ENCODE measurements at places on chromosomes 7 and 10.

- no peak for DNase-seq
These were observed 136.3 kb downstream of the DOCK4 start for GRCh38 chr7:112069879-112070321.

DNA sequence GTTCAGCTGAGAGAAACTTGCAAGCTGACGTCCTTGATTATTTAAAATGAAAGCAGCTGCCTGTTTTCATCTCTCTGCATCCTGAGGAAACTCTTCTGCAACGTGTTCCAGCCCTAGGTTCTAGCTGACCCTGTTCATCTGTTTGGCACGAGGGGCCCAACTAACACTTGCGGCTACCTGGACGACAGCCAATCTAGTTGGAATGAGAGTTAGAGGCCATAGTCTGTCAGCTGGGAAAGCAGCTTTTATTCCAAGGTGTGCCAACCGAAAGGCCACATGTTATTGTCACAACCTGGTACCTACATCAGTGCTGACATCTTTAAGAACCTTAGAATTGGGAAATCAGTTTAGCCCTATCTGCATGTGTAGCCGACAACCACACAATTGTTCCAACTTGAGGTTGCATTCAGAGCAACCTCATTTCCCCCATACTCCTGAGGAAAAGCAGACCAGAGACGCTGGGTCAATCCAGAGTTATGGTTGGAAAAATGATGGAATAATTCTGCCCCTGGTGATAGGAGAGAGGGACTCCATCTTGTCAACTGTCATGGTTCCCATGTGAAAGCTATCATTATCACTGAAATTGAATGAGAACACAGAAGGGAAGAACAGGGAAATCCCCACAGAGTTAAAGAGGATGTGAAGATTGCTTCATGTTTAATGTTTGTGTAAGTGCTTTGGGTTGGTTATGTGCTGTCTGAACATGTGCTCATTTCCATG lies 121.6 kb downstream of the EGFR start:
- no peak for DNase-seq

GRCh38 chr7:41504214-41504980 lies 198.5 kb downstream of the INHBA start:
- no peak for DNase-seq

DNA sequence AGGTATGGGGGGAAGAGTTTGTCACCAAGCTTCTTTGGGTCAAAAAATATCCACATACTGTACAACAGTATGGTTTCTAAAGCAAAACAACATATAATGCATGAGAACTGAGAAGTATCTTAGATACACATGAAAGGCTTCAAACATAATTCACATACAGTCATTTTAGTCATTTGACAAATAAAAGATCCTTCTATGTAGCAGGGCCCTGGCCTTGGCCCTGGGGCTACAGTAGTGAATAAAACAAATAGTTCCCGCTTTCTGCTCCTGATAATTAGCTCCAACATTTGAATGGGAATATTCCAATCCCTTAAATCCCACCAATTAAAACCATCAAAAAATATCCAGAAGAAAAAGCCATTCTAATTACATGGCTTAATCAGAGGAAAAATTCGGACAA lies 51.3 kb downstream of the MALSU1 start:
- DNase-seq = no peak

DNA sequence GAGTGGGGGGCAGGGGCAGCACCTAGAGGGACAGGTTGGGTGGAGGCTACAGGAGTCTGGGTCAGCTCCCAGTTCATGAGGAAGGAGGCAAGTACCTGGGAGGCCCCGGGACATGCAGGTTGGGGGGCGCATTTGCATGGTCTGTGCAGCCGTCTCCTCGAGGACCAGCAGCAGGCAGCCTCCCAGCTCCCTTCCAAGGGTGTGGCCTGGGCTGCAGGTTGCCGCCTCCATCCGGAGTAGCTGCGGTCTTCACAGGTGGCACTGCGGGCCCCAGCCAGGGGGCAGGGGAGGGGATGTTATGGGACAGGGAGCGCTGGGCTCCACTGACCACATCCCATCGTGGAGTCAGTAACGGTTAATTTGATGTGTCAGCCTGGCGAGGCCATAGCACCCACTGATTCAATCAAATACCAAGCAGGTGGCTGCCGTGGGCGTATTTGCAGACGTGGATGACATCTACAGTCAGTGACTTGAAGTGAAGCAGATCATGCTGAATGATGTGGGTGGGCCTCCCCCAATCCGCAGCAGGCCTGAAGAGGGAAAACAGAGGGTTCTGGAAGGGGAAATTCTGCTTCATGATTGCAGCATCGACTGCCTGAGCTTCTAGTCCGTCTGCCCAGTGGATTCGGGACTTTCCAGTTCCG lies 81.6 kb downstream of the PRKAG2 start:
- no peak for DNase-seq

GRCh38 chr10:114304571-114305421 lies 65.7 kb downstream of the VWA2 start:
- DNase-seq = peak; percentile 20

DNA sequence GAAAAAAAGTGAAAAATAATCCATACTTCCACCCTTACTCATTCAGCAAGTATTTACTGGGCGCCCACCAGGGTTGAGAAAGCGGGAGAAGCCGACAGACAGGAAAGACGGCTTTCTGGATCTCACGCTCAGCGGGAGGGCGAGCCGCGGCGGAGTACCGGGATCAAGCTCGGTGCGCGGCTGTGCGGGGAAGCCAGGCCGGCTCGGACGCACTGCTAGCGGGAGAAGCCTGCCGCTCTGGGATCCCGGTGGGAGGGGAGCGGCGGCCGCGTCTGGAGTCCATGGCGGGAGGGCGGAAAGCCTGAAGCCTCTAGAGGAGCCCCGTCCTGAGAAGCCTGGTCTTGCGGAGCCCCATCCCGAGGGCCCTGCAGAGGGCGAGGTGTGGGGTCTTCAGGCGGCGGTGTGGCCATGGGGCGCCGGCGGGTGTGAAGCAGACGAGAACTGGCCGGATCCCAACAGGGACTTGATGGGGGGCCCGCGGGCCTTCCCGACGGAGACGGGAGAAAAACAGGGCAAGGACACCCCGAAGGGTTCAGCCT lies 82.9 kb downstream of the VIPR2 start:
- DNase-seq = no peak

- DNase-seq = no peak
These were observed 109.3 kb upstream of the ARID5B start for GRCh38 chr10:61792097-61792716.

GRCh38 chr10:130434446-130435385 lies 298.5 kb downstream of the GLRX3 start:
- DNase-seq = no peak

GRCh38 chr10:21675157-21675796 lies 141.2 kb downstream of the MLLT10 start:
- DNase-seq = no peak

- no peak for DNase-seq
These were observed 31.7 kb upstream of the ELMO1 start for GRCh38 chr7:37480041-37481031.

- DNase-seq = no peak
These were observed 399.2 kb upstream of the AUTS2 start for GRCh38 chr7:69199041-69199440.

DNA sequence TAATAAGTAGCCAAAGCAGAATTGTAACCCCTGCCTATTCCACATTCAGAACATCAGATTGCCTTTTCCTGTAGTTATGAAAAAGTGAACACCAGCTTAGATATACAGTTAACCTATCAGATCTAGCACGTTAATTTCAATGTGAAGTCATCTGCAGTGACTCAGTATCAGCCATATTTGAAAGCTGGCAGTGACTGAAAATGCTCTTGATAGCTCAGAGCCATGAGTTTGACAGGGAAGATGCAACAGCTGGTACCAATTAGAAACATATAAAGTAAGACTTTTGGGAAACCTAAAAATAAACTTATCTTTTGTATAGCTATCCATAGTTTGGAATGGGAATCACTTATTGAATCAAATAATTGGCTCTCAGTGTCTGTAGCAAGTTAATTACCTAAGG lies 284.1 kb upstream of the NPSR1 start:
- DNase-seq = no peak

GRCh38 chr10:6158276-6158675 lies 44.5 kb upstream of the PFKFB3 start:
- no peak for DNase-seq

DNA sequence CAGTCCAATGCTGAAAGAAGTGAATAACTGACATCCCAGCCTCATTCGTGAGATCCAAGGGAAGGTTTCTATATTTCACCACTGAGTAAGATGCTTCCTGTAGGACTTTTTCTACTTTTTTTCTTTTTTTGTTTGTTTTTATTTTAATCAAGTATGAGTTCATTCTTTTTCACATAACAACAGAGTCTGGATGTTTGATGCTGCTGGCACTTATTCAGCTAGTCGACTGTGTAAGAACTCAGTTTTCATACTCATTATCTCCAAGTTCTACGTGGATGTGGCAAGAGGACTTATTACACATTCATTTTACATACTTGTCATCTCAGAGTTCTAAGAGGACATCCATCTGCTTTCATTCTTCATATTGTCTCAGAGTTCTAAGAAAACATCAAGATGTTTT lies 86.9 kb downstream of the CPXM2 start:
- DNase-seq = no peak

GRCh38 chr10:129949891-129950291 lies 14.2 kb downstream of the EBF3 start:
- no peak for DNase-seq

GRCh38 chr10:46171661-46172060 lies 115.1 kb upstream of the ANTXRL start:
- no peak for DNase-seq

DNA sequence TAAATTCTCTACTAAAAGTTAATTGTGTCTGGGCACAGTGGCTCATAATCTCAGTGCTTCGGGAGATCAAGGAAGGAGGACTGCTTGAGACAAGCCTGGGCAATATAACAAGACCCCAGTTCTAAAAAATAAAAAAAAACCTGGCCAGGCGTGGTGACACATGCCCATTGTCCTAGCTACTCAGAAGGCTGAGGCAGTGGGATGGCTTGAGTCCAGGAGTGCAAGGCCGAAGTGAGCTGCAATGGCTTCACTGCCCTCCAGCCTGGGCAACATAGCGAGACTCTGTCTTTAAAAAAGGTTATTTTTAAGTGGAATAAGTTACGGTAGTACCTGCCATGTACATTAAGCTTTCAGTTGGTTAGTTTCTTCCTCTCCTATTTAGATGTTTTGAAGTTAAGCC lies 28.9 kb downstream of the CDK14 start:
- no peak for DNase-seq

DNA sequence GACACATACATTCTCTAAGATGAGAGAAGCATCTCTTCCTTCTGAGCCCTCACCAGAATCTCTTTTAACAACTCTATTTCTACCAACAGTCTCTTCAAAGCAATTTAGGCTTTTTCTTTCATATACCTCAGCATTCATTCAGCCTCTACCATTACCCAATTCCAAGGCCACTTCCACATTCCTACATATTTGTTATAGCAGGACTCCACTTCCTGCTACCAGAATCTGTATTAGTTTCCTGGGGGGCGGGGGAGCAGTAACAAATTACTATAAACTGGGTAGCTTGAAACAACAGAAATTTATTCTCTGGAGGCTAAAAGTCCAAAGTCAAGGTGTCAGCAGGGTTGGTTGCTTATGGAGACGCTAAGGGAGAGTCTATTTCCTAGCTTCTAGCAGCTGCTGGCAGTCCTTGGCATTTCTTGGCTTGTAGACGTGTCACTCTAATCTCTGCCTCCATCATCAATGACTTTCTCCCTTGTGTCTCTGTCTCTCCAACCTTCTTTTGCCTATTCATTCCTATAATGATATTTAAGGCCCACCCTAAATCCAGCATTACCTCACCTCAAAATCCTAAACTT lies 7.4 kb downstream of the PRPS1L1 start:
- no peak for DNase-seq

DNA sequence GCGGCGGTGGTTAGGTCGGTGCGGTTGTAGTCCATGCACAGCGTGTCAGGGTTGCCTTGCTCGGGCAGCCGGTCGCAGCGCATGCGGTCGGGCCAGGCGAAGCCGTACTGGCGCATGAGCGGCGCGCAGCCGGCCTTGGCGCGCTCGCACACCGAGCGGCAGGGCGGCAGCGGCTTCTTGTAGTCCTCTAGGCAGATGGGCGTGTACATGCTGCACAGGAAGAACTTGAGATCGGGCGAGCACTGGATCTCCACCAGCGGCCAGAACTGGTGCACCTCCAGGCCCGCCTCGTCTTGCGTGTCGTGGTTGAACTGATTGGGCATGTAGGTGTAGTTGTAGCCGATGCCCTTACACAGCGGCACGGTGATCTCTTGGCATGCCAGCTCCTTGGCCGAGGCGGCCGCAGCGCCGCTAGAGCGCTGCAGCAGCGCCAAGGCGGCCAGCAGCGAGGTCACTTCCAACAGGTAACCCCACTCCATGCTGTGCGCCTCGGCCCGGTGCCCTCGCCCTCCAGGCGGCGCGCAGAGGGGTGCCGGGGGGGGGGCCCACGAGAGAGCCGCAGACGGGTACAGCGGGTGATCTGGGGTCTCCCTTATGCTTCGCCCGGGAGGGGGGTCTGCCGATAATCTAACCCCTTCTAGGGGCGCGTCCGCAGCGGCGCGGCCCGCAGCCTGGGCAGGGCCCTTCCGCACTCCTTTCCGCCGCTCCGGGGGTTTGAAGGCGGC lies 983 bp downstream of the FZD8 start:
- no peak for DNase-seq

DNA sequence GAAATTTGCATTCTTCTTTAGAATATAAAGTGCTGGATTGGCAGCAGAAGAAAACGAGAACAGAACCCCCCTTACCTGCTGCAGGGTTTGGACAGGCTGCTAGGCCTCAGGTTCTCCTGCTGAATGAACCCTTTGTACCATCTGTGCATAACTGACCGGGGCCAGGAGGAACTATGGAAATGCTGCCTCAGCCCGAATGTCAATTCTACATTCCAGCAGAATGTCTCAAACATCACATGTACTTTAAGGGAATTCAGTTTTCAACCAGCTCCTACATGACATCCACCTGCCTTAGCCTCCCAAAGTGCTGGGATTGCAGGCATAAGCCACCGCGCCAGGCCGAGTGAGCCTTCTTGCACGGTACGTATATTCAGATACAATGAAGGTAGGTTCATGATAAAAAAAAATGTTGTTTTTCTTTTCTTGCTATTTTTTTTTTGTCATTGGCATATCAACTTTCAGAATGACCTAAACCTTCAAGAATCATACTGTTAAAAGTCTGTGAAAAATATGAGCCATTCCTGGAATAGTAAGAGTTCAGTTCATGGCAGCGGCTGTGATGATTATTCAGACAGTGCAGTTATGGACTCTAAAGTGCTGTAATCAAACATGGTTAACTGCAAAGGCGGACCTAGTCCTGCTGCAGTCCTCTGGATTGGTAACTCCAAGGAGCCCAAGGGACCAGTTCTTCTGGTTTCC lies 84.4 kb upstream of the TNS3 start:
- no peak for DNase-seq

DNA sequence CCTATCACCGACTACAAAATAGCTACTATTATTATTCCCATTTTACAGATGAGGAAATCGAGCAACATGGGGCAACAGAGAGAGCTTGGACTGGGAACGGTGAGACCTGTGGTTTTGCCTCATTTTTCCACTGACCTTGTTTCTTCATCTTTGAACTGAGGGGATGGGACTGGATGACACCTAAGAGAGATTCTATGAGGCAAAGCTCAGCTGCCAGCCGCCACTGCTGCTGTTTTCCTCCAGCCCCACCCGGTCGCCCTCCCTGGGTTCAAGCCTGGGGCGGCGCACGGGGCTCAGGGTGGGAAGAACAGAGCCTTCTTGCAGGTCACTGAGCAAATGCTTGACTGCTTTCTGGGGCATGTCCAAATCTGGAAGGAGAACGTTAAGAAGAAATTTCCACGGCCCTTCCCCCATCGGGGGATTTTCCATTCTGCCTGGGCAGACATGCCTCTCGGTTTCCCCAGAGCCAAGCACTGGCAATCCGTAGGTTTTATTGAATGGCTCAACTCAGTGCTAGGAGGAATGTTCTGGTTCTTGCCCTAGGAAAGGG lies 12.3 kb downstream of the DDIT4 start:
- DNase-seq = no peak

All from stimulated activated CD4-positive, alpha-beta T cell treated with anti-CD3 and anti-CD28 coated beads, Interleukin-1b, Interleukin-23, amount 100 ng/mL, for 1 hour (primary cell).